Activated T-cell treated with anti-CD3 and anti-CD28 coated beads, Interleukin-2, amount 50 U/mL, for 72 hours (primary cell): ENCODE measurements at places on chromosomes 2 and 18. TPM values are rescaled to one million over a fixed set of nuclear protein-coding genes. Genes with fewer than 3 reads are reported as not detected.
A peak's percentile ranks its signal among the peaks of the same experiment; 100 is the strongest.

ACKR3 gene
- total RNA-seq = 1.0 TPM

NT5DC4 gene
- not detected for total RNA-seq

DNA sequence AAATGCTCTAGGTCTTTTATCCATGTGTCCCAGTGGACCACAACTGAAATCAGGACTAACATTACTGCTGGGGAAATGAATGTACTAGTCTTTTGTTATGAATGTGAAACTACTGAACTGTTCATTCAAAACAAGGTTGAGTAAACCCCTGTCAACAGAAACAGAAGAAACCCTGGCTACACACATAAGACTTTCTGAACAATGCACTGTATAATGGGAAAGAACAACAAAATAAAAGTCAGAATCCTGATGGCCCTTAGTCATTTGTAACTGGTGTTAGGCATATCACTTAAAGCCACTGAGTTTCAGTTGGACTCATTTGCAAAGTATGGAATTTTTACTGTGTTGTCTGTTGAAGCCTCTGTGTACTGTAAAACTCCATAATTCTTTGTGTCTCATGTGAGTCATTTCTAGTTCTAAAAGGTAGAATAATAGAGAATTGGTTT, 77.0 kb upstream of the UBXN4 start:
- H3K4me1 ChIP-seq = peaks cover 50% of the 10 kb centered on the region
- H3K27me3 ChIP-seq = no peaks in the 10 kb centered on the region
- no peak for DNase-seq
- H3K27ac ChIP-seq = peak overlapping the region; percentile 12
- H3K4me3 ChIP-seq = no peak overlapping the region
- peaks cover 6% of the 10 kb centered on the region for H3K36me3 ChIP-seq

DNA sequence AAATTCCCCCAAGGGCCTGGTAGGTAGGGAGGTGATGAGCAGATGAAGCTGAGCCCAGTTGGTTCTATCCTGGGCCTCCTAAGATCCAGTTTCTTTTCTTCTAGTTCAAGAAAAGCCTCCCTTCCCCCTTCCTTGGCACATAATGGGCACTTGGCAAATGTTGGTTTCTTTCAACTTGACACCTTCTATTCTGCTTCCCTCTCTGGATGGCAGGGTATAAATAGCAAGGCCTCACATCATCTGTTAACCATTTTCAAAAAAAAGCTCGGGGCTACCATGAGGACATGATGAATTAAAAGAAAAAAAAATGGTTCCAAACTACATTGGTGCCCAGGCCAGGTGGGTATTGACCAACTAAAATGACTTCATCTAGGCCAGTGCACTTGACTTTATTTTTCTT, 29.9 kb downstream of the CTAGE1 start:
- no peaks in the 10 kb centered on the region for H3K4me1 ChIP-seq
- no peak for DNase-seq
- no peak overlapping the region for H3K27ac ChIP-seq
- H3K36me3 ChIP-seq = no peaks in the 10 kb centered on the region
- no peak overlapping the region for H3K4me3 ChIP-seq

GRCh38 chr2:41686156-41686555, 361.7 kb upstream of the PKDCC start:
- no peak overlapping the region for H3K27ac ChIP-seq
- H3K36me3 ChIP-seq = no peaks in the 10 kb centered on the region
- H3K4me1 ChIP-seq = no peaks in the 10 kb centered on the region
- DNase-seq = no peak
- no peaks in the 10 kb centered on the region for H3K27me3 ChIP-seq

DNA sequence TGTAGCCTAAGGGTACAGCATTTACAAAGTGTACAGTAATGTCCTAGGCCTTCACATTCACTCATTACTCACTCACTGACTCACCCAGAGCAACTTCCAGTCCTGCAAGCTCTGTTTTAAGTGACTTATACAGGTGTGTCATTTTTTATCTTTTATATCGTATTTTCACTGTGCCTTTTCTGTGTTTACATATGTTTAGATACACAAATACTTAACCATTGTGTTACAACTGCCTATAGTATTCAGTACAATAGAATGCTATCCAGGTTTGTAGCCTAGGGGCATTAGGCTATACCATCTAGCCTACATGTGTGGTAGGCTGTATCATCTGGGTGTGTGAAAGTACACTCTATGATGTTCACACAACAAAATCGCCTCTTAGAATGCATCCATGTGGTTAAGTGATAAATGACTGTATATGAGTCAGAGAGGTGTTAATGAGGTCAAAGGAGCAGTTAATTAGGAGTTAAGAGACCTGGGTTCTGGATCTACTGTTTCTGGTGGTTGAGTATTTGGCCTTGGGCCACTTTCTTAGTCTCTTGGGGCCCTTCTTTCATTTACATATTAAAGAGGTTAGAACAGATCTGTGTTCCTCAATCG, 149.1 kb downstream of the GREB1L start:
- H3K36me3 ChIP-seq = no peaks in the 10 kb centered on the region
- DNase-seq = no peak
- no peaks in the 10 kb centered on the region for H3K27me3 ChIP-seq
